AG04450 (cell line): ENCODE measurements at places on chromosomes 7 and 10.

DNA sequence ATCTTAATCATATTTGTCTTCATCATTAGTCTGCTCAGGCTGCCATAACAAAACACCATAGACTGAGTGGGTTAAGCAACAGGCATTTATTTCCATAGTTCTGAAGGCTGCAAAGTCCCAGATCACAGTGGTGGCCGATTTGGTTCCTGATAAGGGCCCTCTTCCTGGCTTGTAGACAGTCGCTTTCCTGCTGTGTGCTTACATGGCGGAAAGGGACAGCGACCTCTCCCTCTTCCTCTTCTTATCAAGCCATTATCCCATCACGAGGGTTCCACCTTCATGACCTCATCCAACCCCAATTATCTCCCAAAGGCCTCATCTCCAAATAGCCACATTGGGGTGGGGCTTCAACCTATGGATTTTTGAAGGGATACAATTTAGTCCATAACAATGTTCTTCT is 84.0 kb downstream of the LYZL1 start:
- no peak for DNase-seq

DNA sequence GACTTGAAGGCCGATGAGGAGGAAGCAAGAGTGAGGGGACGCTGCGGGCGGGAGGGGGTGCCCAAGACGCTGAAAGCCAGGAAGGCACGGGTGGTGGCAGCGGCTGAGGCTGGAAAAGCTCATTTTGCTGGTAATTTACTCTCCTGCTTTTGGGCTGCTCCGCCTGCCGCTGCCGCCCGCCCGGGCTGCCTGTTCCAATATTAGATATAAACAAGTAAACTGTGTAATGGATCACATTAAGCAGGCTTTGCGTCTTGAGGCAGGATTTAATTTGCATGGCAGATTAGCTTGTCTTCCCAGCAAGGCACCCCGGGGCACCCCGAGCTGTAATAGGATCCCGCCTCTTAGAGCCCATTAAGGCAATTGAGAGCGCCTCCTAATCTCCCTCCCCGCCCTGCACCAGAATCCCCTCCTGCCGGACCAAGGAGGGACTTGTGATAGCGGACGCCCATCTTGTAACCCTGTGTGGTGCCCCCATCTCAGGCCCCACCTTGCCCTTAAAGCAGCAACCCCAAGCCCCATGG is 46.1 kb upstream of the SLF2 start:
- no peak for DNase-seq

- no peak for DNase-seq
Observed at GRCh38 chr7:14835384-14835783, 67.2 kb downstream of the DGKB start.

- DNase-seq, result no peak
Observed at GRCh38 chr10:112816033-112816430, 134.0 kb upstream of the TCF7L2 start.

GRCh38 chr7:1693419-1693990 is 23.4 kb downstream of the ELFN1 start:
- no peak for DNase-seq

GRCh38 chr10:35083242-35083641 is 6.9 kb downstream of the CUL2 start:
- DNase-seq, result no peak

DNA sequence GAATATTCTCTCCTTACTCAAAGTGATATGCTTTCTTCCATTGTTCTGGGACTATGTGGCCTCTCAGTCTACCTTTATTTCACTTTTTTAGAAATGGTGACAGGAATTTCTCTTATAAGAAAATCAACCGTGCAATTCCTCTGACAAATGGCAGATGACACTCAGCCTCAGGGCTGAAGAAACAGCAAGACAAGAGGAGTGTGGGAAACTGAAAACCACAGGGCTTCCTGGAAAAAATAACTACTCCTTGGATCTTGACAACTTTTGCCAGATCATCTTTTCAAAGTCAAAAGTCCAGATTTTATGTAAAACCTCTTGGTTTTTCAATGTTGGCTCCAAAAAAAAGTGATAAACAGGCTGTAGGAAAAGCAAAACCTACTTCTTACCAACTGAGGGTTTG is 121.5 kb downstream of the TYW1B start:
- DNase-seq, result no peak

DNA sequence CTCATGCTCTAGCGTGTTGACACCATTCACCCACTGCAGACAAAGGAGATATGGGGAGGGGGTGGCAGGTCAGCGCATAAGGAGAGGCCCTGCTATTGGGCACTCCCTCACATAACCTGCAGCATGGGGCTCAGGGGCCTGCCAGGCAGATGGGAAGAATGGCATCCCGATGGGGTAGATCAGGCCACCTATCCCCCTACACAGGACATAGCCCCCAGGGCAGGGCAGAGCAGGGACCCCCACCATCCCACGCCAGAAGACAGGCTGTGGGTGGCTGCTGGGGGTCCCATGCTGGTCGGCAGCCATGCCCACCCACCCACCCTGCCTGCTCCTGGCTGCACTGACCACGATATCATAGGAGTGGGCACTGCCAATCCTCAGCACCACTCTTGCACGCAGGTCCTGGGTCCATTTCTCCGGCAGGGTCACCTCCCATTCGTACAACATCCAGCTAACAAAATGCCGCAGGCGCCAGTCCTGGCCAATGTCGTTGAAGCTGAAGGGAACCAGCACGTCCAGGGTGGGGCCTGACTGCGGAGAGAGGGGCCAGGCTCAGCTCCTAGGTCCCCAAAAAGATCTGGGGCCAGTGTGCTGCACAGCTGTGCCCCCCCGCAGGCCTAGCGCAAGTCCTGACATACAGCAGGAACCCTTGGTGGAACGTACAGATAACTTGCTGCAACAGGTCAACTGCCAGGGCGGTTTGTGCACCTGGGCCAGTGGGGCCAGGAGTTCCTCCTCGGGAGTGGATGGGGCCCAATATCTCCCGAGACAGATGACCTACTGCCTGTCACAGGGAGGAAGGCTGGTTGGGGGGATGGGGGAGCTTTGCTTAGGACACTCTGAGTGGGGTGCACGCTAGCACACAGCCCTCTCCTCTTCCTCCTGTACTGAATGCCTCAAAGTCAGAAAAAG is 45.9 kb upstream of the ZNF479 start:
- no peak for DNase-seq

DNA sequence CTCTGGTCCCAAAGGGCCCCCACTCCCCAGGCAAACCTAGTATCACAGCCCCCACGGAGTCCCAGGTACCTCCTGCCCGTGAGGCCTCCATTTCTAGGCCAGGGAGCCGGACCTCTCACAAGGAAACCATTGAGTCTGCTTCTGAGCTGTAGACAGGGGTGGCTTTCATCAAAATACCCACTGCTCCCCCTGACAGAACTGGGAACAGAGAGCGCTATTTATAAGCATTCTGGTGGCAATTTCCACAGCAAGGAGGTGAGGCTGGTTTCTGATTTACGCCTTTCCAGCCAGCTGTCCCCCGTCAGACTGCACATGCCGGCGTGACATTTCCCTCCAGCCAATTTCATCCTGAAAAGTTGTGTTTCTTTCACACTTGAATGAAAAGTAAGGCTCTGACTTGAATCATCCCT is 407.5 kb upstream of the PRKCQ start:
- DNase-seq, result no peak

DNA sequence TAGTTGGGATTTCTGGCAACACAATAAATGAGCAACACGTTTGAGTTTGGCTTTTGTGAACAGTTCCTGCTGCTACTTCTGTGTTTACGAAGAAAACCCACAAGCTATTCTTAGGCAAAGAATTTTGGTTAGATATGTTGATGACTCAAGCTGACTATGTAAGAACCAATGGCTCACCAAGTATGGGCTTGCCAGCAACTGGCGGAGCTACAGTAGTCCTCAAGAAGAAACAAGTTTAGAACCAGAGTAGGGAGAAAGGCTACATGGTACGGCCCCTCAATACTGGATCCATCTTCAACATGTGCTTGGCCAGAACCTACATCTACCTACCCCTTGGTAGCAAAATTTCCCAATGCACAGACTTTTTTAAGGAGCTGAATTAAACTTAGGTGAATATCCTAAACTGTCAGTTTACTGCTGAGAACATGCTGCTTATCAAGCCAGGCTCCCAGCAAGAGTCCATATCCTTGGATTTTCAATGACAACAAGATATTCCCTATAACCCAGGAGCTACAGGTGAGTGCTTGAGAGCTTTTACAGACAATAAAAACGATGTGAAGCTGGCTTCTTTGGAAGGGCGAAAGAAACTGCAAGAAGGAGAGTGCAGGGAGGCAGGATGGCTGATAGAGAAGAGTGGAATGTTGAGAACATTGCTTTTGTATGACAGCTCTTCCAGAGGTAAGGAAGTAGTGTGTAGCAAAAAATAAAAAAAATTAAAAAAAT is 74.3 kb upstream of the ASAH2 start:
- DNase-seq, result peak; percentile 91

- DNase-seq, result no peak
Observed at GRCh38 chr7:5584096-5584495, 160.5 kb upstream of the TNRC18 start.

GRCh38 chr7:12199363-12199762 is 11.7 kb upstream of the TMEM106B start:
- DNase-seq, result no peak

DNA sequence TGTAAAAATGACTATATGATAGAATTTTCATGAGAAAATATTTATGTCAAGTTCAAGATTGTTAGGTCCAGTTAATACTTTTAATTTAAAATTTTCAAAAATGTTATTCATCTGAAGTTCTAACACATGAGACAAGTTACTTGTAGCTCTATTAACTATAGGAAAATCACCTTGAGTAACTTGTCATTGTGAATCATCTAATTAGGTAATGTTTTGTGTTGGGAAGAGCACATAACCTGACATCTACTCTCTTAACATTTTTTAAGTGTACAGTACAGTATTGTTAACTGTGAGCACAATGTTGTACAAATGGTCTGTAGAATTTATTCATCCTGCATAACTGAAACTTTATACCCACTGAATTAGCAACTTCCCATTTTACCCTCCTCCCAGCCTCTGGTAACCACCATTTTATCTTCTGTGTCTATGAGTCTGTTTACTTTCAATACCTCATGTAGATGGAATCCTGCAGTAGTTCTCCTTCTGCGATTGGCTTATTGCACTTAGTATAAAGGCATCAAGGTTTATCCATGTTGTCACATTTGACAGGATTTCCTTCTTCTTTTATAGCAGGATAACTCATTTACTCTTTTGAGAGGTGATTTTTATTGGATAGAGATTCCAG is 54.6 kb downstream of the ARL4A start:
- DNase-seq, result no peak

- no peak for DNase-seq
Observed at GRCh38 chr10:30762620-30763019, 133.1 kb upstream of the LYZL2 start.

- no peak for DNase-seq
Observed at GRCh38 chr7:81297317-81297716, 378.5 kb upstream of the SEMA3C start.

DNA sequence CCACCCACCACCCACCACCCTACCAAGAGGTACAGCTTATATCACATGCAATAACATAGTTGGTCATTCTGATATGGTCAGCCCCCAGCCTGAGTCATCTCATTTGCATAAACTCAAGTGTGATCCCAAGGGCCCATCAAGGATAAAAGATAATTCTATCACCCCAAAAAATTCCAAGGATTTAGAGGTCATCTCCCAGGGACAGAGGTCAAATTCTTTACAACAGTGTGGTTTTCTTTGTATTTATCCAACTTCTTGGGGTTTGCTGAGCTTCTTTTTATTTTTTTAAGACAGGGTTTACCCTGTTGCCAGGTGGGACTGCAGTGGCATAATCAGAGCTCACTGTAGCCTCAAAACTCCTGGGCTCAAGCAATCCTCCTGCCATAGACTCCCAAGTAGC is 9.4 kb upstream of the GTPBP10 start:
- DNase-seq, result no peak

- DNase-seq, result no peak
Observed at GRCh38 chr7:151830121-151830830, 46.6 kb downstream of the PRKAG2 start.

DNA sequence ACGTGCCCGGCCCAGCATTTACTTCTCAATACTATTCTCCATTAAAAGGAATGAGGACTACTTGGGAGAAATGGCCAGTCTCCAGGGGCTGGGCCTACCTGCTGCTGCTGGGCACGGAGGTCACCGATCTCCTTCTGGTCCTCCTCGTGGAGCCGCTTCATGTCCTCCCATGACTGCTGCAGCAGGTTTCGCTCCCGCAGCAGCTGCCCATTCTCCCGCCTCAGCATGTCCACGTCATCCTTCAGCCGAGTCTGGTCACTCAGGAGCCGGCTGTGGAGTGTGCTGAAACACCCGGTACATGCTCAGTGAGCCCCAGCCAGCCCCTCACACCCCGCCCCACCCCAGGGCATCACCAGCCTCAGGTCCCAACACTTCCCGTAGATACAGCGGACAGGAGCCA is 73.3 kb downstream of the DLG5 start:
- DNase-seq, result no peak

DNA sequence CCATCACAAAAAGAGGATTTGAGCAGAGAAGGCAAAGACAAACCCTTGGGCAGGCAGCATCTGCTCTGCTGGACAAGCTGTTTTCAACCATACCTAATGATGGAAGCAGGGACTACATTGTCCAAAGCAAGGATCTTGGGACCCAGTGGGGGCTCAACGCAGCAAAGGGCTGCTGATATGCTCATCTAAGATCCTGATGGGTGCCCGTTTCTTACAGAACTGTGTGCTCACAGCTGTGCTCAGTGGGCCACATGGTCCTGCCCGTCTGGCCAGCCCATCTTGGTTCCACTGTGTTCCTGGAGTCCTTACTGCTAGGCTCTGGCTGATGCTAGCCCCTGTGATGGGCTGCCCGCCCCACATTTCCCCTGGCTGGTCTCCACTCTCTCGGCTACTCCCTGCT is 36.1 kb downstream of the GPRIN2 start:
- DNase-seq, result no peak

DNA sequence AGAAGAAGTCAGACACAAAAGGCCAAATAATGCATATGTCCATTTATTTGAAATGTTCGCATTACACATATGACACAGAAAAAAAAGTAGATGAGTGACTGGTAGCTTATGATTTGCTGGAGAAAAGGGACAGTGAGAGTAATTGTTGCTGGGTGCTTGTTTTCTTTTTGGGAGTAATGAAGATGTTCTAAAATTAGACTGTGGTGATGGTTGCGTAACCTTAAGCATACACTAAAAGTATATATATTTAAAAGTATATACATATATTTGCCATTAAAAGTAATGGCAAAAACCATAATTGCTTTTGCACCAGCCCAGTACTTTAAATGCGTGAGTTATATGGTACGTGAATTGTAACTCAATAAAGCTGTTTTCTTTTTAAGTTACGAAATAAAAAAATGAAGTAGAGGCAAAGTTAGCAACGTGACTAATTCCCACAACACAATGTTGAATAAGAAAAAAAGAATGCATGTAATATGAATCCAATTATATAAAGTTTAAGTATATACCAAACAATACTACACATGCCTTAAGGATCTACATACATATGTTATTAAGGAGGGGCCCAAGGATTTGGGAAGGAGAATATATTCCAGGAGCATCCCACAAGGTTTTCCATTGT is 360.4 kb upstream of the CELF2 start:
- DNase-seq, result no peak

DNA sequence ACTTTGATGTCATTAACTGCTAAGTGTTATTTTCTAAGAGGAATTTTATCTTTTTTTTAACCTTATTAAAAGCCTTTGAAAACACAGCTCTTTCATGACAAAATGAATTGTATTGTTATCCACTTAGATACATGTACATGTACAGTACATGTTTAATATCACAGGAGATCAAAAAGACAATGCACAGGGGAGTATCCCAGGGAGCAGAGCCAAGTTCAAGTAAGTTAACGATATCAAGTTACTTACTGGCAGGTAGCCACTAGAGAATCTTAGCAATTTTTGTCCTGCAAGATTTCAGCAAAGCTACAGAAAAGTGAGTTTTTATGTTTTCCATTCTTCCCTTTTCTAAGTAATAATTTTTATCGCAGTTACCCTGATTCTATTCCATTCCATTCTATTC is 33.9 kb upstream of the ARL4A start:
- no peak for DNase-seq
